ENCODE measurements at places on chromosomes 5 and 9.
A peak's percentile ranks its signal among the peaks of the same experiment; 100 is the strongest.

GRCh38 chr5:179820483-179821297, at the start of gene SQSTM1:
TSS of gene SQSTM1 (plus strand) at chr5:179820905. CDS start at chr5:179820937, 32 bp downstream.
- no peak for DNase-seq

DNA sequence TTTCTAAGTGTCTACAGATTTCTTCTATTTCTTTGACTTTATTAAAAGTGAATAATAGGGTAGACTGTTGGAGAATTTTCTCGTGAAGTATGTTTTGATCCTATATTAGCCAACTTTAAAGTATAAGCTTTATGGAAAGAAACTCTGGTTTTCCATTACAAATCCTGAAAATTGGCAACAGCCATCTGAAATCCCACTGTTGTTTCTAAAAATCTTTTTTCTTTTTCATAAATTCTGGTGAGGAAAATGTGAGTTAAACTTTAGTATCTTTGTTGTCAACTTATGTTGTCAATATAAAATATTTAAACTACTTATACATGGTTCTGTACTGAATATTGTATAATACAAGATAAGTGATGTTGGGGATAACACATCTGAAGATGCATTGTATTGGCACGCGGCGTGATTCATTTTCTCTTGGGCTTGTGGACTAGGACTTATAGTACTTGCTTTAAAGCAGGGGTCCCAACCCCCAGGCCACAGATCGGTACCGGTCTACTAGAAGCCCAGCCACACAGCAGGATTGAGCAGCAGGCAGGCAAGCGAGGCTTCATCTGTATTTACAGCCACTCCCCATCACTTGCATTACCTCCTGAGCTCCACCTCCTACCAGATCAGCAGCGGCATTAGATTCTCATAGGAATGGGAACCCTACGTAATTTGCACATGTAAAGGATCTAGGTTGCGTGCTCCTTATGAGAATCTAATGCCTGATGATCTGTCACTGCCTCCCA, 12.7 kb downstream of the MAMDC2 start:
- no peak for DNase-seq

- no peak for DNase-seq
Observed at GRCh38 chr5:32916648-32917047, 205.5 kb downstream of the NPR3 start.

- DNase-seq: no peak
Observed at GRCh38 chr5:174320051-174320450, 274.5 kb downstream of the NSG2 start.

- no peak for DNase-seq
Observed at GRCh38 chr5:139662617-139663016, 14.5 kb downstream of the CXXC5 start.

- no peak for DNase-seq
Observed at GRCh38 chr5:22053195-22053594, 799.9 kb downstream of the CDH12 start.

DNA sequence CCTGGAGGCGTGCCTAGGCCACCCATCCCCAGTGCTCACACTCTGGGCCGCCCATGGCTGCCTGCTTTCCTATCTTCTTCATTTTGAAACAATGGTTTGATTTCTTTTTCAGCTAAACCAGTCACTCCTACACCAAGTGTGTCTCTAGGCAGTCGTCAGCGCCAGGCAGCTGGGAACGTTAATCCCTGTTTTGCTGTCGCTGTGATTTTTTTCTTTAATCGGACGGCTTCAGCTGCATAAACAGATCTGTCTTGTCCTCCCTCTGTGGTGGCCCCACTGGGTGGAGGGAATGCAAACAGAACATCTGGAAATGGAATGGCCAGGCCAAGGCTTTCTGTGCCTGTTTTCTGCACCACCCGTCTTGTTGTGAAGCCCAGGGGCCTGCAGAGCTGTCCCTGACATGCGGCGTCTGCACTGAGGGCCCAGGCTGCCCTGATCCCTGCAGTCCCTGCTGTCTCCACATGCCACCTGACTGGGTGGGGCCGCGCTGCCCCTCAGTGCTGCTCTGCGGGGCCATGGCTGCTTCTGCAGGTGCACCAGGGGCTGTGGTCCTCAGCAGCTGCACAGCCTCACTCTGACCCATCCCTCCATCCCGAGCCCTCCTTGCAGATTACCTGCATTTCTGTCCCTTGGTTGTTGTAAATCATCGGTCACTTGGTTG, 51.5 kb downstream of the WNK2 start:
- DNase-seq: no peak

DNA sequence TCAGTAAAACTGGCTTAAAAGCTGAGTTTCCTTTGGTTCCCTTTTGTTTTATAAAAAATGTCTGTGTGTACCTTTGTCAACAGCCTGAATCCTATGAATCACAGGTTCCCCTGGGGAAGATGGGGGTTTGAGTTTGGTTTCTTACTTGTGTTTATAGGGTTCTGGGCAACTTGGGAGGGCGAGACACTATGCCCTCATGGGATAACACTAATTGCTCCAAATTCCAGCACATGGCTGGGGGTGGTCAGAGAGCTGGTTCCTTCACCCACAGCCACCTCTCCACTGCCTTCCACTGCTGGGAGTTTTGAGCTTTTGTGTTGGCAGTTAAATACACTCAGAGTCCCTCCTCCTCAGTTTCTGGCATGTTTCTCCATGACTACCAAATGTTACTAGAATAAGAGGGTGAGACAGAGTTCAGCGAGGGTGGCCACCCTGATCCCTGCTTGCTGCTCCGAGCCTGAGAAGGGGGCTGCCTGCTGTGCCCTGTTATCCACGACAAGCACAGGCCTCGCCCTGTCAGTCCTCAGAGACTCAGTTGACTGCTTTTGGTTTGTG, 83.0 kb upstream of the EPB41L4B start:
- no peak for DNase-seq

- no peak for DNase-seq
Observed at GRCh38 chr5:82314964-82315758, 37.0 kb upstream of the RPS23 start.

GRCh38 chr5:170010595-170010994, 30.3 kb upstream of the INSYN2B start:
- DNase-seq: no peak

DNA sequence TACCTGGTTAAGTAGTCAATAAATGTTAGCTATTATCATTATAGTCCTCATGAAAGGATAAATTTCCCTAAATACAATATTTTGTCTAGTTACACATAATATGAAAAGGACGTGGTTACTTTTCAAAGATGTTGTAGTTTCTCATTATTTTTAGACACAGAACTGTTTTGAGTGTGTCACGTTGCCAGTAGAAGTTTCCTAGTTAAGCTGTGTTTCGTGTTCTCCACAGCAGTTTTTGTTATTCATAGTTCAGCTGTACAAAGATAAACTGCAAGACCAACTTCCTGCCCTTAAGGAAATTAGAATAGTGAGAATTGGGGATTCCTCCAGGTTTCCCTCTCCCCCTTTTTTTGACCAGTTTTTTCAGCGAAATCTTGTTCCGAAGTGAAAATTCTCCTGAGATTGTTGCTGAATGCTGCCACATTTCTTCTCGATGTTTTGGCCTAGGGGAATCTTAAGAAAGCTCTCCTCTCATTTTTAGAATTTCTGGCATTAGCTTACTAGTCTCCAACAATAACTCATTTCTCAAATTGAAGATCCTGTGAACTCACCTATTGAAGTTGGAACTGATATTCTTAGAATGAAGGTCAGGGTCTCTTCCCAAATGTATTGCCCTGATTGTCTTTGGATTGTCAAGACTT, 176.1 kb downstream of the PAM start:
- DNase-seq: no peak

GRCh38 chr5:38400365-38400764, 142.0 kb downstream of the EGFLAM start:
- no peak for DNase-seq

DNA sequence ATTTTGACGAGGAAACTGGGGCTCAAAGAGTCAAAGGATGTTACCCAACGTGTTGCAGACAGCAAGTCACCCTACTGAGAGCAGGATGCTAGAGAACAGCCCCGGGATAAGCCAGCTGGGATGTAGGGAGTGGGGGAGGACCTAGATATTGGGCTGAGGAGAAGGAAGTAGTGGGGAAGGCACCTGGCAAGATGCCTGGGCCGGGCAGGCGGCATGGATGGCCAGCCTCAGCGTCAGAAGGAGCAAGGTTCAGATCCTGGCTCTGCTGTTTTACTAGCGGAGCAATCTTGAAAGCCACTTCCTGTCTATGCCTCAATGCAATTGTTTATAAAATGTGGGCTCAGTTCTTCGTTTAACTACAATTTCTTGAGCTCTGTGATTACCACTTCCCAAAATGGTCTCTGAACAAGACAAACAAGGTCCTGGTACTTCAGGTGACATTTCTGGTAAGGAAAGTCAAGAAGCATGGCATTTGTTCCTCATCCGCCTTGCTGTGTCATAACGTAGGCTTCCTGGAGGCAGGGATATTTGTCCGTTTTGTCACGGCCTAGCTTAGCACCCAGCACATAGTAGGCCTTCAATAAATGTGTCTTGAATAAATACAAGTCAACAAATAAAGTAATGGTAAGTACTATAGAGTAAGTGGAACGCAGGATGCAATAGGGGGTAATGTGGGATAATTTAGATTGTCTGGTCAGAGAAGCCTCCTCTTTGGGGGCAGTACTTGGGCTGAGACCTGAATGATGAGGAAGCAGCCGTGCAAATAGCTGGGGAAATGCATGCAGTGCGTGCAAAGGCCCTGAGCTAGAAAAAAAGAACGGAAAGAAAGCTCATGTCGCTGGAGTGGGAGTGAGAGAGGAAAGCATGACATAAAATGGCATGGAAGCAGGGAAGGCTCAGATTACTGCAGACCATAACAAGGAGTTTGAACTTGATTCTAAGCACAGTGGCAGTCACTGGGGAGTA, 70.5 kb downstream of the SMIM23 start:
- DNase-seq: no peak

GRCh38 chr9:86591472-86591871, 237.3 kb upstream of the TUT7 start:
- no peak for DNase-seq

DNA sequence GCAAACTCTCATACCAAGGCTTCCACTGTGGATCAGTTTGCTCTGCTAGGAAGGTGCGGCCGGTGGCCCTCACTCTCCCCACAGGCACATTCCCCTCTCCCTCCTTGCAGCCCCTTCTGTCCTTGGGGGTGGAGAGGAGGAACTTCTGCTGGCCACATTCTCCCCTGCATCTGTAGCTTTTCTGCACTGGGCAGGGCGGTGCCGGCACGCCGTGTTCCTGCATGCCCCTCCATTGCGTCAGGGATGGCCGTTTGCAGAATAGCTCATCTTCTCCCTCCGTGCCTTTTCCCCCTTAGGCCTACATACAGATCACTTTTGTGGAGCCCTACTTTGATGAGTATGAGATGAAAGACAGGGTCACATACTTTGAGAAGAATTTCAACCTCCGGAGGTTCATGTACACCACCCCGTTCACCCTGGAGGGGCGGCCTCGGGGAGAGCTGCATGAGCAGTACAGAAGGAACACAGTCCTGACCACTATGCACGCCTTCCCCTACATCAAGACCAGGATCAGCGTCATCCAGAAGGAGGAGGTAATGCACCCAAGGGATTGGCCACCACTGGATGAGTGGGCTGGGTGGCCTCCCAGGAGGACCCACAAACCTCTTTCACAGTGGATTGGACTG, 231.5 kb downstream of the DOCK8 start:
- DNase-seq: no peak

DNA sequence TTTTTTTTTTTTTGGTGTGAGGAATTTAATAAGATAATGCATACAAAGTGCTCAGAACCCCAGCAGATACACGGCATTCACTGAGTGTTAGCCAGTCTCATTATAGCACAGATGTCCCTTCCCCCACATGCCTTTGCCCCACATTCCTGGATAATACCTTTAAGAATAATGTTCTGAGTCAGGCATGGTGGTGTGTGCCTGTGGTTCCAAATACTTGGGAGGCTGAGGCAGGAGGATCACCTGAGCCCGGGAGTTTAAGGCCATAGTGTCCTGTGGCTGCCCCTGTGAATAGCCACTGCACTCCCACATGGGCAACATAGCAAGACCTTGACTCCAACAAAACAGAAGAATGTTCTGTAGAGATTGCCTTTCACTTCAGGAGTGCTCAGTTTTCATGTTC, 24.2 kb upstream of the ANKRD18A start:
- DNase-seq: no peak

DNA sequence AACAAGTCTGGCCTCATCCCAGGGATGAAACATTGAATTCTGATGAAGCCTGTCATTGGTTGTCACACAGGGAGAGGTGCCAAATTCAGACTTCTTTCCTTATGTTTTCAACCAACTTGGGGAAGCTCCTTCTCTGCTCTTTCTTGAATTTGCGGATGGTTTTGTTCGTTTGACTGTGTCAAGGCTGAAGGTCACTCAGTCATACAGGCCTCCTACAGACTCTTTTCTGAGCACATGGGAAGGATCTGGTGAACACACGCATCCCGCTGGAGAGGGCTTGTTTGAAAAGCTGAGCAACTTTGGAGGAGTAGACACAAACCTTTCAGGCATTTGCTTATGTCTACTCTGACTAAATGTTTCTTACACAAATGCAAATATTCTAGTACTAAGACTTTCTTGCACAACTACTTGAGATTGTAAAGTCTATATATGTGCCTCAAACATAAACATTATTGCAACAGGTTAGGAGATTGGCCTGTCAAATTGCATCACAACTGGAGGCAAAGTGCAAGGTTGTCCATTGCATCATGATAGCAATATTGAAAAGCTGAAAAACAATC, 151.5 kb upstream of the NR3C1 start:
- no peak for DNase-seq

DNA sequence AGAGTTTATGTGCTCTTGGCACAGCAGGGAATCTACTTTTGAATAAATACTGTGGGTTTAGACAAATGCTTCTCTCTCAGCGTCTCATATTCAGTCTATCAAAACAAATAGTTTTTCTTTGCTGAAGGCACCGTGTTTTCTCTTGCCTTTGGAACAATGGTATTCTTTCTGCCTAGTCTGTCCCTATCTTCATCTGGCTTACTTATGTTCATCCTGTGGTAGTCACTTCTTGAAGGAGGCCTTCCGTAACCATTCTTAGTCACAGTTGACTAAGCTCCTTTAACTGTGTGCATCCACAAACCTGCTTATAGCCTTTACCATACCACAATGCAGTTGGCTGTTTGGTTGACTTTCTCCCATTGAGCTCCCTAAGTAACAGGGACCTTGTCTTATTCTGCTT, 45.9 kb downstream of the LARP1 start:
- no peak for DNase-seq

DNA sequence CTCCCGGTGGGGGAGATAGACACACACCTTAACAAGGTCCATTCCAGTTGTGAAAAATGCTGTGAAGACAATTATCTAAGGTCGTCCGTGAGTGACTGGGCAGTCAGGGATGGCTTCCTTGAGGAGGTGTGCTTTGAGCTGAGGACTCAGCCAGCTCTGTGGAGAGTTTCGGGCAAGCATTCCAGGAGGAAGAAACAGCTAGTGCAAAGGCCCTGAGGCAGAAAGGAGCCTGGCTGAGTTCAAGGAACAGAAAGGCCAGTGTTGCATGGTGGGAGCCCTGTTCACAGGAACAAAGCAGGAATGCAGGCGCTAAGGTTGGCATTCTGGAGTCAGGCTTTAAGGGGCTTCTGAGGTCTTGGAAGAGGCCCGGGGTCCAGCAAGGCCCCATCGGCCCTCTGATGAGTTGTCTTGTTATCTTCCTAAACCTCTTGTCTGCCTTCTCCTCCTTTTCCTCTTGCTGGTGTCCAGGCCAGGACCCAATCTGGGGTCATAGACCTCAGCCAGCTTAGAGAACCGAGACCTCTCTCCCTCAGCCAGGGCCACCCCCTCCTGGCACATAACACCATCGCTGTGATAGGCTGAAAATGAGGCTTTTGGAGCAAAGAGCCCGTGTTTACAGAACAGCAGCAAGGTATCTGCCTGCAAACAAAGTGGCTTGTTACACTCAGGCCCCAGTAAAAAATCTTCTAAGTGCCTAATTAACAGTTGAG, 270.2 kb upstream of the MVB12B start:
- peak; percentile 39 for DNase-seq
